Thoracic aorta (tissue), 2 donors: ENCODE measurements at places on chromosomes 12 and 14. TPM values are rescaled to one million over a fixed set of nuclear protein-coding genes. Genes with fewer than 3 reads are reported as not detected.
A peak's percentile ranks its signal among the peaks of the same experiment; 100 is the strongest.

- peak within 1 kb of the TSS; percentile 73 for H3K27ac ChIP-seq
- H3K4me3 ChIP-seq: peak within 1 kb of the TSS; percentile 70
- no peaks in the 10 kb centered on the region for H3K27me3 ChIP-seq
- peak; percentile 95 for DNase-seq
- H3K36me3 ChIP-seq: peaks cover 10% of the 10 kb centered on the region
- H3K4me1 ChIP-seq: peaks cover 24% of the 10 kb centered on the region
These were observed at the start of gene CFAP251 for GRCh38 chr12:121917950-121918678. TSS of gene CFAP251 (plus strand) at chr12:121918592. CDS start at chr12:121921306, 2,714 bp downstream.

The HSPB8 gene
- 172 TPM for total RNA-seq

GRCh38 chr14:61233436-61233956 is 47.6 kb downstream of the TMEM30B start:
- no peaks in the 10 kb centered on the region for H3K4me1 ChIP-seq
- DNase-seq: no peak
- no peaks in the 10 kb centered on the region for H3K27me3 ChIP-seq
- no peaks in the 10 kb centered on the region for H3K36me3 ChIP-seq
- H3K27ac ChIP-seq: no peak overlapping the region

The AACS gene
- total RNA-seq: 14.1 TPM

GRCh38 chr12:265096-265495 is 2.5 kb upstream of the SLC6A13 start:
- no peak overlapping the region for H3K27ac ChIP-seq
- no peaks in the 10 kb centered on the region for H3K36me3 ChIP-seq
- DNase-seq: no peak
- H3K4me1 ChIP-seq: no peaks in the 10 kb centered on the region
- no peaks in the 10 kb centered on the region for H3K27me3 ChIP-seq

DNA sequence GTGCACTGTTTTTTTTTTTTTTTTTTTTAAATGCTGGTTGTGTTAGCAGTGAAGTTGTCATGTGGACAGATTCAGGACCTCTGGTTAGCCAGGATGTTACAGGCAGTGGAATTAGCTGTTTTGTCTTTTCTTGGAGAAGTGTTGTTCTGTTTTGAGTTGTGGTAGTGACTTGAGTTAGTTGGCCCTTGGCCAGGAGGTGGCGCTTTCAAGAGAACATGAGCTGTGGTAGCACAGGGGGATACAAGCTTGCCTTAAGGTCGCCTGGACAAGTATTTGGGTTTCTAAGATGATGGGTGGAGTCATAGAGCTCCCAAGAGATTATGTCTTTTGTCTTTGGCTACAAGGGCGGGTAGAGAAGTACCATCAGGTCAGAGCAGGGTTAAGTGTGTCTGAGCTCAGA is 33.3 kb upstream of the CCDC198 start:
- H3K27ac ChIP-seq: no peak overlapping the region
- H3K4me1 ChIP-seq: no peaks in the 10 kb centered on the region
- no peak for DNase-seq
- no peak overlapping the region for H3K4me3 ChIP-seq
- no peaks in the 10 kb centered on the region for H3K27me3 ChIP-seq
- H3K36me3 ChIP-seq: no peaks in the 10 kb centered on the region
